CD4-positive, alpha-beta T cell treated with Interleukin-6 for 4 hours (primary cell): ENCODE measurements at places on chromosomes 11 and 22.
A peak's percentile ranks its signal among the peaks of the same experiment; 100 is the strongest.

DNA sequence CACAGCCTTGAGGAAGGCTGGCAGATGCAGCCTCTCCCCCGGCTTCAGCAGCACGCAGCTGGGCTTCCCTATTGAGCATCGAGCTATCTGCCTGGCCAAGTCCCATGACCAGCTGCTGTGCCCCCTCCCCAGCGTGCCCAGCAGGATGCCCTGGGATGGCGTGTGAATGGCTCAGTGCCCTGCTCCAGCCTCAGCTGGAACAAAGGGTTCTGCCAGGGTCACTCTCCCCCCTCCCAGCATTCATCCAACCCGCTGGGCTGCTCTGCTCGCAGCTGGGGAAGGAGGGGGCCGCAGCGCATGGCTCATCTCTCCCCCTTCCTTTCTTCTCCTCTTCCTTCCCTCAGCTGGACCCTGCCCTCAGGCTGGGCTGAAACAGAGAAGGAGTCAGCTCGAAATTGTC, 14.5 kb downstream of the LRP4 start:
- no peak for DNase-seq

DNA sequence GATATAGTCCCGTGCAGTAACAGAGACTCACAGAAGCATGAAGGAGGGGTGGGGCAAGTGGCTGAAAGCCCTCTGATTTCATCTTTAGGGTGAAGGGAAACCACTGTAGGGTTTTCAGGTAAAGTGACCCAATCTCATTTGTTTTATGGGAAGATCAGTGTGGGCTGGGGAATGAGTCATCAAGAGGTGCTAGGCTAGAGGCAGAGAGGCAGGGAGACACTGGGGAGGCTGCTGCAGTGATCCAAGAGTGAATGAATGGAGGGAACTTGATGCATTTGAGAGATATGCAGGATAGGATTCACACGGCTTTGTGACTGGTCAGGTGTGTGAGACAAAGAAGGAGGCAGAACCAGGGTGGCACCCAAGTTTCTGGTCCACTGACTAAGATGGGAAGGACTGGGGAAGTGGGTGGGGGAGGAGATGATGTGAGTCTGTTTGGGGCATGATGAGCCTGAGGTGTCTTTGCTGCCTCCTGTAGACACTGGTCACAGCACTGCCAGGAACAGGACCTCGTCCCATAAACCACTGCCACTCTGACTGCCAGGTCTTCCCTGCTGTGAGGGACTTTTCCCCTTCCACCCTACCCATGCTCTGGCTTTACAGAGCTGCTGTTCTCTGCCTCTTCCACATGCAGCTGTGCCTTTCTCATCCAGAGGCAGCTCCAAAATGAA, 239.0 kb downstream of the TENM4 start:
- no peak for DNase-seq

GRCh38 chr11:68468217-68468828, 7.8 kb downstream of the PPP6R3 start:
- DNase-seq, result peak; percentile 34

- no peak for DNase-seq
Measured at GRCh38 chr11:4140067-4140636, 45.6 kb downstream of the RRM1 start.

DNA sequence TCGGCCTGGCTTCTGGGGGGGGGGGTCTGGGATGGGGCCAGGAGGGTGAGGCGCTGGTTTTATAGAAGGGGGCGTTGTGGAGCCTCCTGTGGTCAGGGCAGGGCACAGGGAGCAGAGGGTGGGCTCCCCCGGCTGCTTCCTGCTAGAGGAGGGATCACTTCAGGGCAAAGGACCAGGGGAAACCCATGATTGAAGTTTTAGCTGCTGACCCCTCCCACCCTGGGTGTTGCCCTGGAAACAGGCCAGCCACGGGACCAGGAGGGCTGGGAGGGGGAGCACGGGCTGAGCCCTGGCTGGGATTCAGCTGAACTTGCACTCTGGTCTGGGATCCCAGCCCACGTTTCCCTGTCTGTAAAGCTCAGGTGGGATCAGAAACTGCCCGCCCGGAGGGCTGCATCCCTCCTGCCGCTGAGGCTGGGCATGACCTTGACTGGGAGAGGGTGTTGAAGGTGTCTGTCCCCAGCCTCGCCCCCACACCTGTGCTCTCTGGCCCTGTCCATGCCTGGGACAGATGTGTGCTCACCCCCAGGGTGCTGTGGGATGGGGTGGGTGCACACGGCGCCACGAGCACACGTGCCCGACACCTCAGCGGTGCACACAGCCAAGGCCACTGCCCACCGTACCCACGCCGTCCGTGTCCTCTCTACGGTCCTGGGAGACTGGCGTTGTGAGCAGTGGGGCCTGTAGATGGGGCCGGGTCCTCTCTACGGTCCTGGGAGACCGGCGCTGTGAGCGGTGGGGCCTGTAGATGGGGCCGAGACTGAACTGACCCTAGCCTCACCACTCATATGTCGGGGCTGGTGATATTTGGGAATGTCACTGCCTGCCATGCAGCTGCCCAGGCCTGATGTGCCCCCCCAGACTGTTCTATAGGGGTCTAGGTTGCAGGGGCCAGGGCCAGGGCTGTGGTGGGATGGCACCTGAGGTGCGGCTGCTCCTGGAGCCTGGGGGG, 2.3 kb downstream of the TSPAN4 start:
- DNase-seq, result no peak

GRCh38 chr22:37371491-37371890, 55.8 kb downstream of the ELFN2 start:
- DNase-seq, result no peak

DNA sequence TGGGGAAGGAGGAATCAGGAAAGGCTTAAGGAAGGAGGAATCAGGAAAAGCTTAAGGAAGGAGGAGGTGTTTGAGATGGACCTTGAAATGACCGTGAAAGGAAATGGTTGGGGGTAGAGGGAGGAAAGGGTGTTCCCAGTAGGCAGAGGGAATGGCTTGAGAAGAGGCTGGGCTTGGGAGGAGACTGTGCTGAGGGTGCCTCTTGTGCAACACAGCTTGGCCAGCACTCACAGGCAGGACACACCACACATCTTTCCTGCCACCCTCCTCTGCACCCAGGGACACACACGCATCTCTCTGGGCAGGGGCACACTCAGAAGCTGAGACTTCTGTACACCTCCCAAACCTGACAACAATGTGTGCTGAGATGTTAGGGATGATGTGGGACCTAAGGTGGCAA, 151.4 kb downstream of the FBXO7 start:
- DNase-seq, result no peak

- DNase-seq, result no peak
Measured at GRCh38 chr11:20321177-20321576, 42.3 kb upstream of the HTATIP2 start.

DNA sequence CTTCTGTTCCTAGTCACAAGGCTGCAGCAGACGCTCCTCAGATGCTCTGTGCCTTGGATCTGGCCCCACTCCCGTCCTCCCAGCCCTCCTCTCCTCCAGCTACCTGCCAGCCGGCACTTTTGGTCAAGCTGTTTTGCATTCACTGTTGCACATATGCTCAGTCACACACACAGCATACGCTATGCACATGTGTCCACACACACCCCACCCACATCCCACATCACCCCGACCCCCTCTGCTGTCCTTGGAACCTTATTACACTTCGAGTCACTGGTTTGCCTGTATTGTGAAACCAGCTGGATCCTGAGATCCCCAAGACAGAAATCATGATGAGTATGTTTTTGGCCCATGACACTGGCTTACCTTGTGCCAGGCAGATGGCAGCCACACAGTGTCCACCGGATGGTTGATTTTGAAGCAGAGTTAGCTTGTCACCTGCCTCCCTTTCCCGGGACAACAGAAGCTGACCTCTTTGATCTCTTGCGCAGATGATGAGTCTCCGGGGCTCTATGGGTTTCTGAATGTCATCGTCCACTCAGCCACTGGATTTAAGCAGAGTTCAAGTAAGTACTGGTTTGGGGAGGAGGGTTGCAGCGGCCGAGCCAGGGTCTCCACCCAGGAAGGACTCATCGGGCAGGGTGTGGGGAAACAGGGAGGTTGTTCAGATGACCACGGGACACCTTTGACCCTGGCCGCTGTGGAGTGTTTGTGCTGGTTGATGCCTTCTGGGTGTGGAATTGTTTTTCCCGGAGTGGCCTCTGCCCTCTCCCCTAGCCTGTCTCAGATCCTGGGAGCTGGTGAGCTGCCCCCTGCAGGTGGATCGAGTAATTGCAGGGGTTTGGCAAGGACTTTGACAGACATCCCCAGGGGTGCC, 109.8 kb downstream of the BCR start:
- DNase-seq, result peak; percentile 67

GRCh38 chr11:68928136-68928880, 24.6 kb downstream of the IGHMBP2 start:
- no peak for DNase-seq

- DNase-seq, result no peak
Measured at GRCh38 chr11:100354736-100355135, 332.4 kb upstream of the ARHGAP42 start.

DNA sequence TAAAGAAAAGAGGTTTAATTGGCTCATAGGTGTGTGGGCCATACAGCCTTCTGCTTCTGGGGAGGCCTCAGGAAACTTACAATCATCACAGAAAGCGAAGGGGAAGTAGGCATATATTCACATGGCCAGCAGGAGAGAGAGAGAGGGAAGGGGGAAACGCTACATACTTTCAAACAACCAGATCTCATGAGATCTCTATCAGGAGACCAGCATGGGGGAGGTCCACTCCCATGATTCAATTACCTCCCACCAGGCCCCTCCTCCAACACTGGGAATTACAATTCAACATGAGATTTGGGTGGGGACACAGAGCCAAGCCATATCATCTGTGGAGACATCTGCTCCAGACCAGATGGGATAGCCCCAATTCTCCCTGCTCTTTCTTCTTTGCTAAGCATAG, 866.0 kb downstream of the BRD1 start:
- DNase-seq, result no peak

- DNase-seq, result no peak
Measured at GRCh38 chr11:115420505-115420904, 83.7 kb downstream of the CADM1 start.

DNA sequence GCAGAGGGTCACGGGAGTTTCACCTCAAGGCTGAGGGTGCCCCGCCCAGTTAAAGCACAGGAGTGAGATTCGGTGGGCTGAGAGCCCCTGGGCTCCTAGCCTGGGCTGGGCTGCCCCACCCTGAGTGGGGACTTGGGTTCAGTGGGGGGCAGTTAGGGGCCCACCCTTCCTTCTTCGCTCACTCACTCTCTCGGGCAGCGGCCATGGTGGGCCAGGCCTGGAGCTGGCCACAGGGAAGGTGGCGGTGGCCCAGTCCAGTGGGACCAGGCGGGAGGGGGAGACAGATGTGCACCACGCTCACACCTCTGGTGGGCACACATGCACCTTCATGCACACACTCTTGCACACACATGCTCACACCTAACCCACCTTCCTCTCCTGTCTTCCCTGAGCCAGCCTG, 6.1 kb downstream of the FLRT1 start:
- DNase-seq, result no peak

DNA sequence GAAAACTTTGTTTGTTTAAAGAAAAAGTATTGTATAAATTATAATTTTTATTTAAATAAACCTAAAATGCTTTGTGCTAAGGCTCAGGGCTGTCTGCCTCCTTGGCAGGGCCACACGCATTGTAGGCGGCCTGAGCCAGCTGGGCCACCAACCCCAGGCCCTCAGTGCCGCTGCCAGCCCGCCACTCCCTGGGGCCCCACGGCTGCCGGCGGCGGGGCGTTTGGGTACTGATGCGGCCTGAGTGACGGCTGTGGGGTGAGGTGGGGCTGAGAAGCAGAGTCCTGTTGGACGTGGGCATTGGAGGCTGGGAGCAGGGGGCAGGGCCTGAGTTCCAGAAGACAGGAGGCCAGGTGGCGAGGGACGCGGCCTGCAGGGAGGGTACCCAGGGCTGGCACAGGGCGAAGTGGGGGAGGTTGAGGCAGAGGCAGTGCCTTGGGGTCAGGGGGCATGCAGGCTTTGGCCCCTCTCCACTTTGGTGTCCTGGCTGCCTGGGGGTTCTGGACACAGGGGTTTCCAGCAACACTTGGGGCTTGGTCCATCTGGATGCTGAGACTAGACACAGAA, 58.3 kb downstream of the CERK start:
- DNase-seq, result no peak
